NCI-H1694 (cell line): ENCODE measurements at places on chromosomes 2 and 18.

DNA sequence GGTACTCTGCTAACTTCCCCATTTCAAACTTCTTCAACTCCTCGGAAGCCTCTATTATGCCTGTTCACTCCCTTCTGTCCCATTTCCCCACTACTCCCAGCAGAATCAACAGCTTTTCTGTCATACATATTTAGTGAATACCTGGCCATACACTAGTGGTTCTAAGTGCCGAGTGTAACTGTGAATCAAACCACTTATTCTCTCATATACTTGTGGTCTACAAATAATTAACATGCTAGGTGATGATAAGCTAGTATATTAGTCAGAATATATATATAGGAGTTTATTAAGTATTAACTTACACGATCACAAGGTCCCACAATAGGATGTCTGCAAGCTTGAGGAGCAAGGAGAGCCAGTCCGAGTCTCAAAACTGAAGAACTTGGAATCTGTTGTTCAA lies 150.7 kb downstream of the CCDC102B start:
- no peak for DNase-seq

GRCh38 chr18:70359071-70359470 lies 70.2 kb downstream of the SOCS6 start:
- DNase-seq = no peak

- no peak for DNase-seq
Observed at GRCh38 chr18:9885170-9886004, at the start of gene TXNDC2. TXNDC2 (plus strand) TSS chr18:9885973; CDS start chr18:9886681, 708 bp downstream.

GRCh38 chr2:119253114-119253702 lies 29.6 kb downstream of the STEAP3 start:
- DNase-seq = no peak

GRCh38 chr2:42114091-42114490 lies 55.1 kb upstream of the EML4 start:
- no peak for DNase-seq

DNA sequence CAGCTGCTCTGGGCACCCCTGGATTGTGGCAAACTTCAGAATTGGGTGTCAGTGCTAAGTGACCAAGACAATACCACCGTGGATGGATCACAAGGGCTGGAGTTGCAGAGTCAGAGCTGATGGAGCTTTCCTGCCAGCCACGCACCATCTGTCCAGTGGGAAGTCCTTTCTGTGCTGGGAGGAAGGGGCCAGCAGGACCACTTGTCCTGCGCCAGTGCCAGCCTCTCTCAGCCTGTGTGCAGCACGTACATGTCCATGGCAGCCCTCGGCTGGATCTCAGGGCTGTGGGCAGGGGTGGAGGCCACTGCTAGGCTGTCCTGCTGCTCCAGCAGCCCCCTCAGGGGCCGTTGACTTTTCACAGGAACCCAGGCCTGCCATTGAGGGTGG lies 33.3 kb downstream of the RAB31 start:
- no peak for DNase-seq

- no peak for DNase-seq
Observed at GRCh38 chr2:214019229-214019972, 391.5 kb upstream of the VWC2L start.

DNA sequence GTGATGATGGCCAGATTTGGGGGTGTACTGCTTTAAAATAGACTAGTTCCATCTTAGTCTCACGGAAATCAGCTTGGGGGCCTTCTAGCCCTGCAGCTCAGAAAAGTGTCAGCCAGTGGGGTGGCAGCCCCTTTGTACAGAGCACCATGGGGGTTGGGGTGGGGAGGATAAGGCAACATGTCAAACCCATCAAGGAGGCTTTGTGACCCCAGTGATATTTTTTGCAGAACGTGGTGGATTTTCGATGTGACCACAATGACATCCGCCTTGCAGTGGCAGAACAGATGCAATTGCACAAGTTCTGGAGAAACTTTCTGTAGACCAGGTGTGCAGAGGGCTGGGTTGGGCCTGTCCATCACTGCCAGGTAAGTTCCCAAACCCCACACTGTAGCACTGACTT lies 3.0 kb upstream of the CD8A start:
- no peak for DNase-seq

GRCh38 chr18:10898417-10898974 lies 250.9 kb downstream of the PIEZO2 start:
- DNase-seq = no peak

GRCh38 chr2:44546459-44547127 lies 184.8 kb downstream of the CAMKMT start:
- DNase-seq = no peak

GRCh38 chr18:58103339-58103985 lies 59.4 kb downstream of the NEDD4L start:
- no peak for DNase-seq

DNA sequence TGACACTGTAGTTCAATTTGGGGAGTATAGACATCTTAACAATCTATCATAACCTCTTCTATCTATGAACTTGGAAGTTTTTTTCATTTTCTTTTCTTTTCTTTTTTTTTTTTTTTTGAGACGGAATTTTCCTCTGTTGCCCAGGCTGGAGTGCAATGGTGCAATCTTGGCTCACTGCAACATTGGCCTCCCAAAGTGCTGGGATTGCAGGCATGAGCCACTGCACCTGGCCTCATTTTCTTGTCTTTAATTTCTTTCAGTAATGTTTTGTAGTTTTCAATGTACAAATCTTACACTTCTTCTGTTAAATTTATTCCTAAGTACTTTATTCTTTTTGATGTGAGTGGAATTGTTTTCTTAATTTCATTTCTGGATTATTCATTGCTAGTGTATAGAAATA lies 14.6 kb downstream of the ASAP2 start:
- no peak for DNase-seq

DNA sequence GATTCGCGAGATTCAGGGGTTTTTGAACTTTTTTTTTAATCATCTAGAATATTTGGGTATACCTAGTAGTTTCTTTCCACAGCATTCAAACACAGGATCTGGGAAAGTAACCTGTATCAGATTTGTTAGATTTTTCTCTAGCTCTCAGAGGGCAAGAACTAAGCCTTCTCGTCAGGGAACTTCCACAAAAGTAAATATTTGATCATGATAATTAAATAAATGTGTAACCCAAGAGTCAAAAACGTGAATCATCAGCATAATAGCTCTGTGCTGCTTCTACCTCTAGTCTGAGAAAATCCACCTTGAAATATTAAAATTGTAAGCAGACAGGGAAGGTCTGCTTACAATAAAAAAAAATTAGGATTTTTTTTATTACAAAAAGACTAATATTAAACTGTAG lies 225.7 kb upstream of the SPOPL start:
- no peak for DNase-seq

GRCh38 chr2:230327418-230328154 lies 593 bp downstream of the SP140L start:
- no peak for DNase-seq

GRCh38 chr2:7639476-7639875 lies 722.3 kb downstream of the RNF144A start:
- no peak for DNase-seq

- DNase-seq = no peak
Observed at GRCh38 chr18:463827-464541, 36.5 kb downstream of the COLEC12 start.

DNA sequence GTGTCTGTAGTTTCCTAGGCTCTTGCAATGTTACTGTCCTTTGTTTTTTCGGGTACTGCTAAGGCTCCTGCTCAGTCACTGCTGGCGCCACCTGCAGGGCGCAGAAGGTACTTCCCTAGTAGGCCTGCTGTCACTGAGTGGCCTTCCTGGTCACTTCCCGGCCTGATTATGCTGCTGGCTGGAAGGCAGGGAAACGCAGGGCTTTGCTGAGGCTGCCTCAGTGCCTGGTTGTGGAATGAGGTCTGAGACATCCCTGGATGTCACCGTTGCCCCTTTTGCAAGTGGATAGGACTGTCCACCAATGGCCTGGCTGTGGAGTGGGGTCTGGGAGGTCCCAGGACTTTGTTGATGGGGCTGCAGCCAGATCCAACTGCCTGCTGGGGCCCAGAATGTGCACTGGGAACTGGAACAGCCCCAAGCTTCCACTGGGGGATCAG lies 13.1 kb downstream of the DAW1 start:
- DNase-seq = peak; percentile 4

DNA sequence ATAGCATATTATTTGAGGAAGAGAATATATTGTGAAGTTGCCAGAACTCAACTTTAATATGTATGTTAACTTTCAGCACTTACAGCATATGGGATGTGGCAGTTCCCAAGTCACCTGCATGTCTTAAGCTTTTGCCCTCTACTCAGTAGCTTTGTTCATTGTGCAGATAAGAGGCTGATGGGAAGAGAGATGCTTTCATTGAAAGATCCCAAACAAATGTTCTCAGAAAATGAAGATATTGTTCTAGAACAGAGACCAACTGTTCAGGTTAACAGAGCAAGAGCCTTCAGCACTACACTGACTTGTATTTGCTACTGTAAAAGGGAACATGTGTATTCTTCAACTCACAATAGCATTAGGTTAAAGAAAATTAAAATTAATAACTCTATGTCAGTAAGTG lies 28.1 kb downstream of the GAREM1 start:
- no peak for DNase-seq

- no peak for DNase-seq
Observed at GRCh38 chr18:49168281-49168985, 217.7 kb upstream of the SMAD7 start.

DNA sequence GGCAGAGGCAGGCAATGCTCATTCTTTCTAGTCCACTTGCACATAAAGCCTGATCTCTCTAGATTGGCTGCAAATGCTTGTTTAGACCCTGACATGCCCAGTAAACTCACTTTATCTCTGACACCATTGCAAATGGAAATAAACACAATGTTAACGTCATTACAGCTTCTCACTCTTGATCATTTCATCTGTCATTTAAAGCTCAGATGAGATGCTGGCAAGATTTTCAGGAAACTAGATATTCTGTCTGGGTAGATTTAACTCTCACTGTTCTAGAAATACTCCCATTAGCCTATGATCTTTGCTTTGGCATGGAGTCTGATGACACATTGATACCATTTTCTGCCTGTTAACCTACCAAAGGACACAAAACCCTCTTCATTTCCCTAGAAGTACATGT lies 320.7 kb upstream of the HNRNPA3 start:
- DNase-seq = no peak

DNA sequence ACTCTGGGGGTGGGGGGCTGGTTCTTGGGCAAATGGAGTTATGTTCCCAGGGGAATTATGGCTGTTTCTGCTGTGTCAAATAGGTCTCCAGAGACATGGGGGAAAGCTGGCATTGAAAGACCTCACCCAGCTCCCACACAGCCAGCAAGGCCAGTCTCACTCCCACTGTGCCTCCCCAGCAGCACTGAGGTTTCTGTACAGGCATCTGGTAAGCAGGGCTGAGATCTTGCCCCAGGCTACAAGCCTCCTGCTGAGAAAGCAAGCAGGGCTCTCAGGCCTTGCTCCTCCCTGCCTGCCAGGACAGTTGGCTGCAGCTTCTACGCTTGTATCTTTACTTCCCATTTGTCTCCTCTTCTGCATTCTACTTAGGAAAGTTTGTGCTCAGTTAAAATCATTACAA lies 50.5 kb upstream of the FHOD3 start:
- DNase-seq = no peak

- no peak for DNase-seq
Observed at GRCh38 chr2:220334871-220335590, 707.6 kb downstream of the SLC4A3 start.

DNA sequence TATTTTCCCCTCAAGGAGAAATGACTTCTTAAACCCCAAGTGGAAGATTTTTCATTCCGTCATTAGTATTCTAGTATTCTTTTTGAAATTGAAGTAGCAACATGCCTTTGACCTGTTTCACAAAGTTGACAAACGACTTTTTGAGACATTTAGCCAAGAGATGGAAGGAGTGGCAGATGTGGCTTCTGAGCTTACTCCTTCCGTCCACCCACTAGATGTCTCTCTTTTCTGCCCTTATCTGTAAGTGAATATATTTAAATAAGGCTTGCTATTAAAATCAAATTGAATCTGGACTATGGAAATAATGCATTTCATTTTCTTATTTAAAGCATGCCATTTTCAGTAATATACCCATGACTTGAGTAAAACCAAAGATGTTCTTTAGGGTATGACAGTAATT lies 74.1 kb downstream of the ACTR3 start:
- DNase-seq = no peak

- DNase-seq = no peak
Observed at GRCh38 chr2:113799375-113799774, 42.9 kb upstream of the SLC35F5 start.

GRCh38 chr2:54295911-54296310 lies 39.9 kb upstream of the TSPYL6 start:
- peak; percentile 44 for DNase-seq
